Putamen (tissue), 1 donor: ENCODE measurements at places on chromosomes 12 and 14.

DNA sequence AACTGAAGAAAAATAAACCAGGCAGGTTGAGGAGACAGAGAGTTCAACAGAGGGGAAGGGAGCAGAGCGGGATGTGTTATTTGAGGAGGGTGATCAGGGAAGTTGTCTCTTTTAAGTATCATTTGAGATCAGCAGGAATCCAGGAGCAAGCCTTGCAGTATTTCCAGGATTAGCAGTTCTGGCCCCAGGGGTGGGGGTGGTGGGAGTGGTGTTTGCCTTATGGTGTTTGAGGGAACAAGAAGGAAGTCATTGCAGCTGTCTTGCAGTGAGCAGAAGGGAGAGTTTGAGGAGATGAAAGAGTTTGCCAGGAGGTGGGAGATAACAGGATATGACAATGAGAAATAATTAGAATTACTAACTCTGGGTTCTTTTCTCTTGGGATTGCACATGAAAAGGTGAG, 418.6 kb downstream of the NELL2 start:
- no peak for DNase-seq

- DNase-seq, result no peak
These were observed 2.3 kb downstream of the RDH12 start for GRCh38 chr14:67703997-67704396.

GRCh38 chr14:93040443-93040842, 75.3 kb downstream of the ITPK1 start:
- no peak for DNase-seq

DNA sequence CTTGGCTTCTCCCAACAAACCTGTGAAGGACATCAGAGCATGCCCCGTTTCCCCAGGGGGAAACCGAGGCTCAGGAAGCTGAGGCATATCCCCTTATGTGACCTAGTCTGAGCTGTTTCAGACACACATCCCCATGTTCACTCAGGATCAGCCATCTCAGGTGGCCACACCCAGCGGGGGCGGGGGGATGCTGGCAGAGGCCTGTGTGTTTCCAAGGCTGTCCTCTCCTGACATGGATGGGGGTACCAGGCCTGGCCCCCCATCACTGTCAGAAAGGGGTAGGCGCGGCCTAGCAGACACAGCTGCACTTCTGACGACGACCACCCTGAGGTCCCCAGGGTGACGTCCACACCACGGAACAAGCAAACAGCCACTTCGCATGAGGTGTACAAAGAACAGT, 22.1 kb downstream of the CCDC85C start:
- DNase-seq, result no peak

DNA sequence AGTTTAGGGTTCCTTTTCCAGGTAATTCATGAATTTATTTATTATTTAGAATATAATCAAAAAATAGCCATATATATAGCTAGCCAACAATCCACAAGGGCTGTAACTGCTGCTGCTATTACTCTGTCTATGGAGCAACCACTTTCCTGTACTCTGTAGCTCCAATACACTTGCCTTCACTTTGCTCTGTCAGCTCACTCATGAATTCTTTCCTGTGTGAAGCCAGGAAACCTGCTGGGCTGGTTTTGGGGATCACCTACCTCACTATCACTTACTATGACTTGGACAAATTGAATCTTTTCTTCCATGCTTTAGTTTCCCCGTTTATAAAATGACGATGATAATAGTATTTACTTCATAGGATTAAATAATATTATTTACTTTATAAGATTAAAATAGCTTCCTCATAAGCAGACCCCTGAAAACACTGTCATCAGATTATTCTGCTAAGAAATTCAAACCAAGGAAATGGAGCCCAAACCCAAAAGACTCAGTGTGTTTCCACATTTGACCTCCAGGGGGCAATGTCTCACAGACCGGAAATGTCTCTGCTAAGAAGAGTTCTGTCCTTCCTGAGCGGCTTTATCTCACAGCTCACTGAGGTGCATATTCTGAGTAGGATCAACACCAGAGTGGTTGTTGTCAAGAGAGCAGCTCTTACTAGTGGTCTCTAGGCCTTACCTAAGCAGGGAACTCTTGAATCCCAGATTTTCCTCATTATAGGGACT, 457.1 kb downstream of the DAD1 start:
- no peak for DNase-seq

GRCh38 chr12:78489990-78490389, 374.6 kb upstream of the SYT1 start:
- DNase-seq, result no peak

GRCh38 chr14:68626386-68626785, 166.5 kb downstream of the ZFP36L1 start:
- no peak for DNase-seq

GRCh38 chr12:4244868-4245267, 28.7 kb upstream of the CCND2 start:
- DNase-seq, result no peak

DNA sequence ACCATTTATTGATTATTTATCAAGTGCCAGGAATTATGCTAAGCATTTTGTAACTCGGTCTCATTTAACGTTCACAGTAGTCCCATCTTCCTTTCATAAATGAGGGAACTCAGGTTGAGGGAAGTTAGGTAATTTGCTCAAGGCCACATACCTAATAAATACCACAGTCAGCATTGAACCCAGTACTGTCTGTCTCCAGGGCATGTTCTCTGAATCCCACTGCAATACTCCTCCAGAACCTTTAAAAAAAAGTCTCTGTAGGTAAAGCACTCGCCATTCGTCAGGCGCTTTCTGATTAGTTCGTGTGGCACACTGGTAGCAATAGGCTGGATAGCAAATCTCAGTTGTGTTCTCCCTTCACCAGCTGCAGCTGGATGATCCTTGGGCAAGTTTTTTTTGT, 14.3 kb downstream of the SLC17A8 start:
- DNase-seq, result no peak

GRCh38 chr14:87999277-87999676, 5.7 kb upstream of the GPR65 start:
- DNase-seq, result no peak

GRCh38 chr14:58904776-58905175, 267.0 kb downstream of the DACT1 start:
- DNase-seq, result no peak

- no peak for DNase-seq
These were observed 23.8 kb upstream of the GALNT9 start for GRCh38 chr12:132352896-132353800.

DNA sequence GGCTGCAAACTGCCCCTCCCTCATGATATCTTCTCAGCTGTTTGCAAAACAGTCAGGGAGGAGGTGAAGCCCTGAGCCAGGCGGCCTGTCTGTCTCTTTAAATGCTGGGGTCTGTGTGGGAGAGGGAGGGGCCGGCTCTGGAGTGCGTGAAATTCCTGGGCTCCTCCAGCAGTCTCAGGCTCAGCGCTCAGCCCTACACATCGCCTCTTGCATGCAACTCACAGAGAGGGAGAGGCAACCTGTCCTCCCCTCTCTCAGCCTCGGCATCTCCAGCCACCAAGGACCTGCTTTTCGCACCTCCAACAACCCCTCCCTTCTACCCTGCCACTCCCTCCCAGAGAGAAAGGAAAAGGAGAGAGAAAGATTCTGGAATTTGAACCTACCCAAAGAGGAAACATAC, at the start of gene NRXN3:
Gene NRXN3, plus strand, starts transcription at position 171 of the 400 bp plus-strand sequence. CDS start 72,721 bp downstream, outside the sequence.
- DNase-seq, result peak; percentile 64

DNA sequence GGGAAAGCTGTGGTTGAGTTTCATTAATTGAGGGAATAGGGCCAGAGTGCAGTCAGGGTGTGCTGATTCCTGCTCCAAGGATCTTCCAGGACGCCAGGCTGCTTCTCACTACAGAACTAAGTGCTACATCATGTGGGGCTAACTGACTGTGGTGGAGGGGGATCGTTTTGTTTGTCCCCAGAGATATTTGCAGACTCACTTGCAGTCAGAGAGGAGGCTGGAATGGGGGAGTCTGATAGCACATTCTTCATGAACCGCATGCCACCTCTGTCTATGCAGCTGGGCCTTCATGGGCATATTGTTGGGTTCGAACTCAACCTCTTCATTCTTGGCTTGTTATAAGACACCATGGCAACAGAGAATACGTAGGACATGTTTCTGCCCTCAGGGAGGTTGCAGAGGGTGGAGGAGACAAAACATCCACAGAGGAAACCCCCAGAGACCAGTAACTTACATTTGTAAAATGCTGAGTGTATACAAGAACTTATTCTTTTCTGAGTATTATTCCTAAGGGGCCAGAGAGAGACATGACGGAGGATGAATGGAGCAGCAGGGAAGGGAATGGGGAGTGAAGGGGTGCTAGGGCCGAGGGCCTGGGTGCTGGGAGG, 13.0 kb downstream of the KRT7 start:
- DNase-seq, result no peak

- DNase-seq, result no peak
These were observed 41.0 kb upstream of the GRIP1 start for GRCh38 chr12:66719862-66720261.

DNA sequence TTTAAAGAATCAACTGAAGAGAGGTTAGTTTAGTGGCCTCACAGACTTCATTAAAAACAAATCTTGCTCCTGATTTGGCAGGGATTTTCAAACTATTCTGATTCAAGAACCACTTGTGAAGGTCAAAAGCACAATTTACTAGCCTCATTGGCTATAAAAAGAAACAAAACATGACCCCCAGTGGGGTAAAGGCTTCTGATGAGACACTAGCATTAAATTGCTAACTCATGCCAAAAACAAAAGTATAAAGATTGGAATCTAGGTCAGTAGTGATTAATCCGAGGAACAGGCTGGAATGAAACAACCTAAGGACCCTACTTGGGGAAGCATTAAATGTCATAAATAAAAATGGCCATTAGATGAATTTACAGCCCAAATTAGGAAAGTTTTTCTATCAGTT, 312.3 kb downstream of the PAWR start:
- no peak for DNase-seq

- no peak for DNase-seq
These were observed 990.1 kb upstream of the LRFN5 start for GRCh38 chr14:40616579-40616978.

- no peak for DNase-seq
These were observed 43.8 kb downstream of the CCNK start for GRCh38 chr14:99524804-99525698.

- no peak for DNase-seq
These were observed 450.9 kb upstream of the RPL10L start for GRCh38 chr14:47102472-47102871.

- no peak for DNase-seq
These were observed 25.6 kb upstream of the CPNE8 start for GRCh38 chr12:38930990-38931389.

DNA sequence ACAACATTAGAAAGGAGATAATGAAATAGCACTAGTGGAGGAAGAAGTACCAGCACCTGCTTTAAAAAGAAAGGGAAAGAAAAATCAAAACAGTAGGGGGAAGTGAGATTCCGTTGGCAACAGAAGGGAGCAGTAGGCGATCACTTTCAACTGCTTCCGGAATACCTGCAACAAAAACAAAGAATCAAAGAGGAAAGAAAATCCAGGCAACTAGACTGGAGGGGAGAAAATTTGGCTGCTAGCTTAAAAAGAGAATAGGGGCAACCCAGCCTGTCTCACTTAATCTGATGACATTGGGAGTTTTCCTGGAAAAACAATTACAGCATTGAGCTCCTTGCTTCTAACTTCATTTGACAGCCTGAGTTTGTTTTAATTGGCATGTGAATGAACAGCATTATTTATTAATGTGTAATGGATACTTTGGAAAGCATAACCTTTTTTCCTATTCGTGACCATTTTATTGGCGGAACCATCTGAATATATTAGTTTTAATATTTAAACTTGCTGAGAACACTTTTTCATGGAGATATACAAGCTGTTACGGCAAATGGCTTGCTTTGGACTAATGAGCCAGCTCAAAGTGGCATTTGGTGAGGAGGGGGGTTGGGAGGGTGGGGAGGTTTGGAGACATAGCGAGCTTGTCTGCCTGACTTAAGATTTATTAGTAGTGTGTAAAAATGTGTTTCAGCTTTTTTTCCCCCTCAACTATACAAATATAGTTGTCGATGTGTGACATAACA, 2.5 kb upstream of the DACT1 start:
- DNase-seq, result no peak

GRCh38 chr12:96061864-96062453, 26.6 kb upstream of the LTA4H start:
- DNase-seq, result peak; percentile 40

DNA sequence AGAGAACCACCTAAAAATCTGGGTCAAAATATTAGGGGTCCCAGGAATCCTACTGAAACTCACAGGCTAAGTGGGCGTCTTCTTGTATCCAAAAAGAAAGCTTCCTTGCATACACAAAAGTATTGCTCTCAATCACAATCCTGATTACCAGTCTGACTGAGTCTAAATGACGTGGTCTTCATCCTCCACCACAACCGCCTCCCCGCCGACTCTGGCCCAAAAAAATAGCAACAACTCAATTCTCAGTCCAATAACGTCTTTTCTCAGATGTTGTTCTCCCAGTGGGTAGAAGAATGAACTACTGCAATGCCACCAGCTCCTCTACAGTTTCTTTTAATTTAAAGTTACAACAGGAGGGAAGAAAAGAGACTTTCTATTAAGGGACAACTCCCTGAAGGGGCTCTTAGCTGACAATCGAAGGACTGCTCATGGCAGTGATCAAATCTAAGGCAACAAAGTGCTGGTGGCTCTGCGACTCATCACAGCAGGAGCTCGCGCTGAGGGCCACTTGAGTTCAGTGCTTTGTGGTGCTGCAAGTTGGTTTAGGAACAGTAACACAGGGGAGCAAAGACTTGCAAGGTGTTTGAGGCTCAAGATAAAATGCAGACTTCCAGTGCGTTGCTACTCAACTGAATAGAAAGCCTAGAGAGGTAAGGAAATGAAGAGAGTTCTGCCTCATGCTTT, 394.1 kb downstream of the BCAT1 start:
- DNase-seq, result peak; percentile 34

DNA sequence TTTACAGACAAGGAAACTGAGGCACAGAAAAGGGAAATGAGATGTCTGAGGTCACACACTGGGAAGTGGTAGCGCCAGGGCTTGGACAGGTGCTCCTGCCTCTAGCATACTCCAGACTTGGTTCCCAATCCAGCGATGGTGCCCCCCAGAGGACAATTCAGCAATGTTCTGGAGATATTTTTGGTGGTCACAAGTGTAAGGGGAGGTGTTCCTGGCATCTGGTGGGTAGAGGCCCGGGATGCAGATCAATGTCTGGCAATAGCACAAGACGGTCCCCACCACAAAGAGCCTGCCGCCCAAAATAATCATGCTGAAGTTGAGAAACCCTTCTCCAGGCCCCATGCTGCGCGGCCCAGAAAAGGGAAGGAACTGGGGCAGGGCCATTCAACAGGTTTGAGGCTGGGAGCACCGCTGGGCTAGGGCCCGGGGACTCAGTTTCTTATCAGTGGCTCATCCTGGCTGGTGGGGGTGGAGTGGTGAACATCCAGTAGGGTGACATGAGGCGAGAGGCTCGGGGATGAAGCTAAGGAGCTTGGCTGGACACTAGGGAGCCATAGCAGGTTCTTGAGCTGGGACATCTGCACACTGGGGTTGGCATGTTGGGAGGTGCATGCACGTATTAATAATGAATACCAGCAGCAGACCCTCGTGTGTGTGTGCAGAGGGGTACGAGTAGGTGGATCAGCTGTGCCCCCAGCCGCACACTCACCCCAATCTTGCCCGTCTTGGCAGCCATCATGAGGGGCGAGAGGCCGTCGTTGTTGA, 35.1 kb downstream of the TRPV4 start:
- DNase-seq, result no peak

DNA sequence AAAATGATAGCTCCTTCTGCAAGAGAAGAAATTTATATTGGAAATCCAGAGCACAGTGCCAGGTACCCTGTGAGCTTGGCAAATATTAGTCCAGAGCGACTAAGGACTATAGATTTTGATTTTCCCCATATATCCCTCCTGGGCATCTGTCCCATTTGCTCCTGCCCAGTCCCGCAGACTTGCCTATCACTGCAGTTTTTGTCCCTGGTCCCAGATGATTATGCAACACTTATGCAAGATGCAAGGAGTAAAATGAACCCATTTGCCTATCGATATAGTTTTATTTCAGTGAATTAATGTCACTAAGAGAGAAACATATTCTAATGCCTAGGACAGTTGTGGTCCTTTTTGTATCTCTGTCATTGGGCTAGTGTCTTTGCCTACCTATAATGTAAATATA, 215.9 kb upstream of the BMP4 start:
- no peak for DNase-seq
